ENCODE measurements at places on chromosomes 7 and 10.

- H3K4me1 ChIP-seq, result peaks cover 45% of the 10 kb centered on the region
- H3K36me3 ChIP-seq, result no peaks in the 10 kb centered on the region
- H3K4me3 ChIP-seq, result no peak overlapping the region
- no peak overlapping the region for H3K27ac ChIP-seq
- DNase-seq, result no peak
- no peaks in the 10 kb centered on the region for H3K27me3 ChIP-seq
Observed at GRCh38 chr7:25656581-25657026, 428.3 kb upstream of the NPVF start.

DNA sequence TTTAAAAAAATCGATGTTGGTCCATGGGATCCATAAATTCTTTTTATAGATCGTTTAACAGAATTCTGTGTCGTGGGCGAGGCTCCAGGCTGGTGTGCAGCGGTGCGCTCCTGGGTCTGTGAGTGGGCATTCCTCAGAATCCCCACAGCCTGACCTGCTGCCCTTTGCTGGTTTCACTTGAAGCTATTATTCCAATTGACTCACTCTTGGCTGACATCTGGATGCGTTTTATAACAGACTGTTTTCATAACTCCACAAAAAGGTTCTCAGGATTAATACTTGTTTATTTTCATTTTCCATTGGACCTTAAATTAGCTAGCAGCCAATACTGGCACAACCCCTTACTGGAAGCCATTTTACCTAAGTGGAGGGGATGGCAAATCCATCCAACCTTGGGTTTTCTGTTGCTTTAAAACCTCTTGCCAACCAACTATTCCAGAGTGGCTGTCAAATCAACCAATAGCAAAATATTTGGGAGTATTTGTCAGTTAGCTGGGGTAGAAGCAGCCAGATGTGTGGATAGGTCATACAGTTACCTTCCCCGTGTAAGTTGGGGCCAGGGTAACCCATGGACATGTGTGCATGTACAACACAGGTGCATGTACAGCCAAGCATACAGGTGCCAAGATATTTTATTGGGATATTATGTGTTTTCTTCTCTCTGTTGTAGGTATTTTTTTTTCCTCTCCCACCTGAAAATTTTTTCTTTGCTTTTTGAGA is 160.7 kb upstream of the ZNF32 start:
- H3K27ac ChIP-seq, result no peak overlapping the region
- H3K36me3 ChIP-seq, result no peaks in the 10 kb centered on the region
- H3K4me3 ChIP-seq, result no peak overlapping the region
- H3K4me1 ChIP-seq, result peaks cover 10% of the 10 kb centered on the region
- DNase-seq, result no peak
- no peaks in the 10 kb centered on the region for H3K27me3 ChIP-seq

GRCh38 chr10:59991661-59992060 is 85.3 kb upstream of the CCDC6 start:
- peak overlapping the region; percentile 30 for H3K27ac ChIP-seq
- H3K4me1 ChIP-seq, result peaks cover 4% of the 10 kb centered on the region
- no peaks in the 10 kb centered on the region for H3K36me3 ChIP-seq
- no peak overlapping the region for H3K4me3 ChIP-seq
- no peaks in the 10 kb centered on the region for H3K27me3 ChIP-seq

DNA sequence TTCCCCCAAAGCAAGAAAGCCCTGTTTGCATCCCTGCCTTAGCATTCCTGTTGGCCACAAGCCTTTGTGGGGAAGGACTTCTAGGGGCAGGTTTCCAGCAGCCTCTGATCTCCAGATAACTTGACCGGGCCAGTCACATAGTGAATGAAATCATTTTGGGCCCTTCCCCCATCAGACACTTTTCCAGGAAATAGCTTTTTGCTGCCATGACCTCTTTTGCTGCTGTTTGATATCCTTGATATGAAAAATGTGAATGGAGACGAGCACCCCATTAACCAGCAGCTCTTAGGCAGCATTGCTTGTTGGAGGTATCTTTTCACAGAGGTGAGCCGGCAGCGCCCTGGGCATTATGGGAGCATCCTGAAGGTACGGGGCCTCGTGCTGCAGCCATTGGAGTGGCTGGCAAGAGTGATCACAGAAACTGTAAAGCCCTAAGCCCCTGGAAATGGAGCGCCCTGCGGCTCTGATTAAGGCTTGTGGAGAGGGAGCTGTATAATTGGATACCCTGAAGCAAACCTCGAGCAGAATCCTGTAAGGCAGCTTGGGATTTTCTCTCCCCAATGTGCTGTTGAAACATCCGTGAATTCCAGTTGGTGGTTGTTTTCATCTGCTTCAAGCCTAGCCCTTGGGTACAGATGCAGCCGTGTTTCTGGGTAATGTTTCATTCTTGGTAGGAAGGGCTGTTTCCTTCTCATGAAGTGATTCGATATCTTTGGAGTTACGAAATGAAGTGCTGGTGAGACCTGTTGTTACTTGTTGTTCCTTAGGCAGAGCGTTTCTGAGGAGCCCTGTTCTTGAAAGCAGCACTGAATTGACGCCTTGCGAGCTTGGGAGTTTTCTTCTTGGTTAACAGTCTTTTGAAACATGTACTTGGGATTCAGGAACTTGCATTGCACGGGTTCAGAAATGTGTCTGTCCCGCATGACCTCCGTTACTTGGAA is 179.0 kb downstream of the PTEN start:
- no peaks in the 10 kb centered on the region for H3K27me3 ChIP-seq
- DNase-seq, result peak; percentile 65
- no peaks in the 10 kb centered on the region for H3K36me3 ChIP-seq
- peaks cover 14% of the 10 kb centered on the region for H3K4me1 ChIP-seq
- H3K4me3 ChIP-seq, result no peak overlapping the region

DNA sequence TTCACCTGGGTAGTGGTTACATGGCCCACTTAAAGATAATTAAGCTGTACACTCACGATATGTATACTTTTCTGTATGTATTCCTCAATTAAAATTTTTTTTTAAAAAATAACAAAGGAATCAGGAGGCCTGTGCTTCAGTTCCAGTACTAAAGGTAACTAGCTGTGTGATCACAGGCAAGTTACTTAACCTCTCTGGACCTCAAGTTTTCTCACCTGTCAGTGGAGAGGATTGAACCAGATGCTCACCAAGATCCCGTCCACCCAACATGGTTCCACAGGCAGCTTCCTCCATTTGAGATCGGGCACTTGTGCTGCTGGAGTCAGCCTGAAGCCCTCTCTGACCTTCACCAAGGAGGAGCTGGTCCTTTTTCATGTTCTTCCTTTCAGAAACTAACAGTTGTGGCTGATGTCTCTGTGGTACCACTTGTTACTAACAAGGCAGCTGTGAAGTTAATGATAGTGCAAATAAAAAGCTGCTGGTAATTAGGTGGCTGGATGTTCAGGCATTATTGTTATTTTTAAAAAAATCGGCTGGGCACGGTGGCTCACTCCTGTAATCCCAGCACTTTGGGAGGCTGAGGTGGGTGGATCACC is 29.4 kb upstream of the SMNDC1 start:
- no peak overlapping the region for H3K27ac ChIP-seq
- peaks cover 7% of the 10 kb centered on the region for H3K4me1 ChIP-seq
- H3K36me3 ChIP-seq, result no peaks in the 10 kb centered on the region
- DNase-seq, result no peak
- no peak overlapping the region for H3K4me3 ChIP-seq

- no peaks in the 10 kb centered on the region for H3K36me3 ChIP-seq
- no peak overlapping the region for H3K4me3 ChIP-seq
- no peak overlapping the region for H3K27ac ChIP-seq
Observed at GRCh38 chr10:121284936-121285335, 313.3 kb downstream of the FGFR2 start.

DNA sequence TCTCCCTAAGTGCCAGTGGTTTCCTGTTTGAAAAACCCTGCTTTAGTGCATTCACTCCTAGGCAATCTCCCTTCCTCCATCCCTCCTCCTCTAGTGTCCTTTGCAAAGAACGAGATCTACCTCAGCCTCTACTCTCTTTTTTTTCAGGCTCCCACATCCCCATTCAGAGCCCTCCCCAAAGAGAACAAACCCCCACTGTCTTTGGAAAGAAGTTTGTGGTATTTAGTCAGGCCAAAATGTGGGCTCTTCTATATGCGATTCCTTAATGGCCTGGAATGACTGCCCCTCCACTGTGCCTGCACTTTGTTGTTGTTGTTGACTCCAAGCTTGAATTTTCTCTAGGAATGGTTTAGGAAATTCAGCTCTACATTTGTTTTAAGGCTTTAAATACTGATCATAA is 36.3 kb downstream of the PALS2 start:
- no peaks in the 10 kb centered on the region for H3K27me3 ChIP-seq
- H3K4me1 ChIP-seq, result no peaks in the 10 kb centered on the region
- no peak overlapping the region for H3K4me3 ChIP-seq
- no peak overlapping the region for H3K27ac ChIP-seq
- H3K36me3 ChIP-seq, result no peaks in the 10 kb centered on the region
- no peak for DNase-seq

DNA sequence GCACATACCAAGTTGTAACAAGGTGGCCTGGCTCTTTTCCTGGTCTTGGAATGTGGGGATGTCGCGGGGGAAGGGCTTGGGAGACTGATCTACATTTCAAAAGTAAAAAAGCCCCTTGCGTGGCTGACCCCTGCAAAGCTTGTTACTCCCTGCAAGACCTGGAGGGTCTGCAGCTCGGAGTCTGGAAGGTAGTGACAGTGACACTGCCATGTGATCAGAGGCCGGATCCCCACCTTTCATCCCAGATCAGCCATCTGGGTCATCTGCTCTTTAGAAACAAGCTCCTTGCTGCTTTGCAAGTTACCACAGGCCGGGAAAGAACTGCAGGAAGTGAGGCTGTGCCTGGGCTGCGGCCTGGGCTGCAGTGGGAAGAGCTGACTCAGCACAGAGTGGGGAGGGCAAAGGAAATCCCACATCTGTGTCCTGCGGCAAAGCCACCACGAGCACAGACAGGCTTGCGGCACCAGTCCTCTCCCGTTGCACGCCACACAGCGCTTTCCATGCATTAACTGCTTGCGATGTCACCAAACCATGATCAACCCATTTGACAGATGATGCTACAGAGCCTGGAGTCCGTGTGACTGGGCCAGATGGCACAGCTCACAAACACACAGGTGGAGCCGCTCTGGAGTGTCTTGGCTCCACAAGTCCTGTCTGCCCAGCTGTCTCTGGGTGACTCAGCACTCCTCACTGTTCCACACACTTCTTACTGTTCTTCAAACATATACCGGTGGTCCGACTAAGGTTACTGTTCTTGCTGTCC is 97.7 kb downstream of the SH3PXD2A start:
- peak; percentile 80 for DNase-seq
- peaks cover 43% of the 10 kb centered on the region for H3K4me1 ChIP-seq
- no peak overlapping the region for H3K4me3 ChIP-seq
